ENCODE measurements at places on chromosomes 7 and 10.
A peak's percentile ranks its signal among the peaks of the same experiment; 100 is the strongest.

GRCh38 chr10:114392112-114392835, 12.0 kb downstream of the AFAP1L2 start:
- DNase-seq, result no peak

GRCh38 chr7:55044371-55044717, 25.5 kb downstream of the EGFR start:
- DNase-seq, result no peak

GRCh38 chr10:33402220-33403073, 68.0 kb upstream of the NRP1 start:
- no peak for DNase-seq

DNA sequence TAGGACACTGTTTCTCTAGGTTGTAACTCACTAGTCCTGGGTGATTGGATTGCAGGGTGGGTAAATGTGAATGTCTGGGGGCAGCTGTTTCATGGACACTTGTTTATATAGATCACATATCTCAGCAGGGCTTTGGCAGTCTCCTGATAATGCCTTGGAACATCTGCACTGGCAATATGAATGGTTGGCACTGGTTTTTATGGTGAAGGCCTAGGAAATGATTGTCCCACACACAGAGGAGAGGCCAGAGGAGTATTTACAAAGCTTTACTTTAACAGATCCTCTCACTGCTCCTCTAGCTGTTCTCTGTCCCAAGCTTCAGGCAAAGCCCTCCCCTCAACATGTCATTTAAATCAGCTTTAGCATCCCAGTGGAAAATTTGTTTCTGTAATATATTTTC, 171.3 kb upstream of the STEAP4 start:
- no peak for DNase-seq

GRCh38 chr7:14754631-14755030, 147.9 kb downstream of the DGKB start:
- DNase-seq, result no peak

DNA sequence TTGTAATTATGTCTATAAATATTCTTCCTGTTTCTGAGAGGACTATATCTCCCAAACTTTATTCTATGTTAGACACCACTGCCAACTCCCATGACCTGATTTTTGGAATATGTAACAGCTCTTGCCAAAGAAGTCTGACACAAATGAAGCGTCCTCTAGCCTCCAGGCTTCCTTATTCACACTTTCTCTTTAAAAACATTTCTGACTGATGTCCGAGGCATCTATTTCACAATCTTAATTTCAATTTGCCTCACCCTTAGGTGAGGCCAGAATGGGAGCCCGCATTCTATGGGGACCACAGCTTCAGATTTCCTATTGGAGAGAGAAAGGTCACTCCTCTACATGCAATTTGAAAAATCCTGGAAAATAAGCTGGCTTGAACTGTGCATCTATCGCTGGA, 873.2 kb downstream of the GATA3 start:
- no peak for DNase-seq

- no peak for DNase-seq
Measured at GRCh38 chr10:19825700-19826099, 9.5 kb downstream of the PLXDC2 start.

- DNase-seq, result no peak
Measured at GRCh38 chr7:7104971-7105370, 77.4 kb upstream of the C1GALT1 start.

DNA sequence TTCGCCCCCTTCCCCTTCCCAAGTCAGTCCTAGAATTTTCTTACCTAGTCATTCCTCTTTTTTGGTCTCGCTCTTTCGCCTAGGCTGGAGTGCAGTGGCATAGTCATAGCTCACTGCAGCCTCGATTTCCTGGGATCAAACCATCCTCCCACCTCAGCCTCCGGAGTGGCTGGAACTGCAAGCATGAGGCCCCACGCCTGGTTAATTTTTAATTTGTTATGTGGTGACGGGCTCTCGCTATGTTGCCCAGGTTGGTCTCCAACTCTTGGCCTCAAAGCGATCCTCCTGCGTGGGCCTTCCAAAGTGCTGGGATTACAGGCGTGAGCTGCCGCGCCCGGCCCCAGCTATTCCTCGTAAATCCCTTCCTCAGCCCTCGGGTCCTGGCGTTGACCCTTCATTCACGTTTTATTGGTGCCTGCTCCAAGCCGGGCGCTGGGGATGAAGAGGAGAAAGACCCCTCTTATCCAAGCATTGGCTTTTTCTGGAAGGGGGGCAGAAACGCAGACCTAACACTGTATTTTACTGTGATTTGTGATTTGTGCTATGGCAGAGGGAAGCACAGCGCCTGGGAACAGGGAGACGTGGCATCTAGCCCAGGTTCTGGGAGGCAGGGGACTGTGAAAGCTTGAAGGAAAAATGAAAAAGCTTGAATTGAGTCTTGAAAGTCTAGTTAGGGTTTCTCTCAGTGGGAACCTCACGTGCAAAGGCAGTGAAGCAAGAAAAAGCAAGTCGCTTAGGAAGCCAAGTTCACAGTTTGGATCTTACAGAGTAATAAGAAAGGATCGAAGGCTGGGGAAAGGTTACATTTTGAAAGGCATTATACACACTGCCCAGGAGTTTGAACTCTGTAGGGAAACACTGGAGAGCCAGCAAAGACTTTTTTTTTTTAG, 516 bp downstream of the ZNHIT1 start:
- DNase-seq, result no peak

DNA sequence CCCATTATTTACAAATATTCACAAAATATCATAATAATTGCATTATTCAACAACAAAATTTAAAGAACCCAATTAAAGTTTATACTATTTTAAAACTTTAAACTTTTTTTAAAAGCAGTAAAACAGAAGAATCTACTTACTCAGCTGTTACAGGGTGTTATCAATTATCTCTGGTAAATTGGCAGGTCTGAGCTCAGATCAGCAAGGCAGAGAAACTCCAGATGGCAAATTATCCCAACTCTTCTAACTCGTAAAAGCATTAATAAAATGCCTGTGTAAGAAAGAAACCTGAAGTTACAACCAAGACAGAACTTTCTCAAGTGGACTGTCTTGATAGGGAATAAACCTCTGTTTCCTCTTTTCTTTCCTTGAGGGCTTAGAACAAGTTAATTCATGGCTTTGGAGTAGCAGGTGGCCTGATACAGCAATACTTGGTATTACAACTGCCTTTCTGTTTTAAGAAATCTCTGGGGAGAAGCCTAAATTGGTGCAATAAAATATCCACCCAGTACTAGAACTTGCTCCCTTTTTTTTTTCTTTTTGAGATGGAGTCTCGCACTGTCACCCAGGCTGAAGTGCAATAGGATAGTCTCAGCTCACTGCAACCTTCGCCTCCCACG, 275.3 kb upstream of the MKLN1 start:
- DNase-seq, result no peak

DNA sequence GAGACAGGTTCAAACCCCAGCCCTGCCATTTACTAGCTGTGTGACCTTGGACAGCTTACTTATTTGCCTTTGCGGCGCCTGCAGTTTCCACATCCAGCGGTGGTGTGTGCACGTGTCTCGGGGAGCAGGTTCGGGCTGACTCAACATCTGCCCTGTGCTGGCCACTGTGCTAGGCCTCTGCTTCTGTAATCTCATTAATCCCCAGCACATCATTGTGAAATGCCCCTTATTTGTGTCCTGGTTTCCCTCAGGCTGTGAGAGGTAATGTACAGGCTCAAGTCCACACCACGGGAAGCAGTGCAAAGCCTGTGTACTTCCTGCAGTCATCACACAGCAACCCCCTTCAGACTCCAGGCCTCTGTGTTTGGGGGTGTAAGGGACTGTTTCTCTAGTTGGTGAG, 285.7 kb downstream of the RPS24 start:
- no peak for DNase-seq

GRCh38 chr10:128296253-128297007, 170.2 kb upstream of the MKI67 start:
- DNase-seq, result no peak

GRCh38 chr7:93933156-93933555, 11.6 kb downstream of the GNG11 start:
- no peak for DNase-seq

DNA sequence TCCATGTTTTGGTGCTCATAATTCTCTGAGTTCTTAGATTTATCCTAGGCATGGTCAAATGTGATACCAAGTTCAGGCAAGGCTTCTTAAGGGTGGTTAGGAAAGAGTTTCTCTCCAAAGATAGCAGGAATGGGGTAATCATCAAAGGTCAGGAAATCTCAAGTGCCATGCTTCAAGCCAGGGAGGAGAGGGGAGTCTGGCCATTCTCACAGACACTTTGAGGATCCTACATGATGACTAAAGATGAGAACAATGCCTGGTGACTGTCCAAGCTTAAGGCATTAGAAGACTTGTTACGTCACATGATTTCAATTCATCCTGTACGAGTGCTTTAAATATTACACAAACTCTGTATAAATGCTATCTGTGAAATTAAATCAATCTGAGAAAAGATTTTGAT, 59.4 kb downstream of the POM121L12 start:
- DNase-seq, result no peak

GRCh38 chr10:48737886-48738285, 53.2 kb downstream of the WDFY4 start:
- DNase-seq, result no peak

DNA sequence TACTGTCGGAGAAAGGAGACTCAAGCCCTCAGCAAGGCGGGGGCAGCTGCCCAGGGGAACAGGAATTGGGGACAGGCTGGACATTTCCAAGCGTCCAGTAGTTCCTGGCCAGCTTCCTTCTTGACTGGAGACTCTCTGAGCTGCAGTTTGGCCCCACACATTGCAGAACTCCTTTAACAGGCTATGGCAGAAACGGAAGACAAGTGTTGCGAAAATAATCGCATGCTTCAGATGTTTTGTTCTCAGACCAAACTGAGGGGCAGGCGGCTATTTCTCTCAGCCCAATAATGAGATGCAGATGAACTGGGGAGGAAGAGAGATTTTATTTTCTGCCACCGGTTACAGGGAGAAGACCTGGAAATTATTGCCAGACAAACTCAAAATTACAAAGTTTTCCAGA, 88.0 kb upstream of the PFKP start:
- no peak for DNase-seq

DNA sequence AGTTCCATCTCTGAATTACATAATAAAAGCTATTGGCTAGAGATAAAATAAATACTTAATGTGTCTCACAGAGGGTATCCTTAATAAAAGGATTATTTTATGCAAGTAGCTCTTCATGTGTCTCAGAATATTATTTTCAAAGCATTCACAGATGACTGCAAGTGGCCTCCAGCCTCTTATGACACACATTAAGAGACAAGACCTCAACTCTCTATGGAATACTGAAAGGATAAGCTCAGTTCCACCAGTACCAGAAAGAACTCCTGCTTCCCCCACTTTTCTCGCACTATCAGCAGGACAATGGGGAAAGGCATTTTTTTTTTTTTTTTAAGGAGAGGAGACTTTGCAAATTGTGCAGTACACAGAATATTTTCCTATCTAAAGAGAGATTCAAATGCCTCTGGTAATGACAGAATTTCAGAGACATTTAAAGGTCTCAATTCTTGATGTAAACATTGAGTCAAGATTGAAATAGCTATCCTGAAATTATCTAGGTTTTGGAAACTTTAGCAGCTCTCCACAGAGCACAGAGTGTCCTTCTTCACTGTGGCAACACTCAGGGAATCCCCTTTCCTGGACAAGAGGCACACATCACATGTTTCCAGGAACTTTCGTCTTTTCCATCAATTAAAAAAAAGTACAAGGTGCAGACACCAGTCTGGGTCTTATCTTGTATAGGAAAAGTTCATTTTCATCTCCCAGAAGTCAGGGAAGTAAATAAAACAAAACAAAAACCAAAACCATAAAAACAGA, 122.0 kb upstream of the ANK3 start:
- DNase-seq, result no peak

GRCh38 chr7:105775580-105775979, 100.8 kb downstream of the ATXN7L1 start:
- no peak for DNase-seq

- peak; percentile 42 for DNase-seq
Measured at GRCh38 chr10:47165711-47166404, 134.1 kb upstream of the GDF10 start.

DNA sequence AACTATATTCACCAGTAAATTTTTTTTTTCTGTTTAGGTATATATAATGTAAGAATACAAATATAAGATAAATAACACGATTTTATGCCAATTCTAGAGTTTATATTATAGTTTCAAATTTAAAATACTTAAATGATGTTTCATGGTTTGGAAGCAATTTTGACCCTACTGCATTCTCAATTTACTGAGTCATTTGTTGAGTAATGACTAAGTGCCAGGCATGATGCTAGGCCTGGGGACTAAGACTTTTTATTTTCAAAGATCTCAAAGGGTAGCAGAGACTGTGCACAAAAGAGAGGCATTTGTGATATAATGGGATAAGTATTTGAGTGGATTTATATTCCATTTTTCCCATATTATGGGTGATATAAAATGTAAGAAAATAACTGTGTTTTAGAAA, 78.9 kb upstream of the SMIM30 start:
- no peak for DNase-seq

GRCh38 chr7:151406051-151406875, 3.6 kb downstream of the WDR86 start:
- no peak for DNase-seq

DNA sequence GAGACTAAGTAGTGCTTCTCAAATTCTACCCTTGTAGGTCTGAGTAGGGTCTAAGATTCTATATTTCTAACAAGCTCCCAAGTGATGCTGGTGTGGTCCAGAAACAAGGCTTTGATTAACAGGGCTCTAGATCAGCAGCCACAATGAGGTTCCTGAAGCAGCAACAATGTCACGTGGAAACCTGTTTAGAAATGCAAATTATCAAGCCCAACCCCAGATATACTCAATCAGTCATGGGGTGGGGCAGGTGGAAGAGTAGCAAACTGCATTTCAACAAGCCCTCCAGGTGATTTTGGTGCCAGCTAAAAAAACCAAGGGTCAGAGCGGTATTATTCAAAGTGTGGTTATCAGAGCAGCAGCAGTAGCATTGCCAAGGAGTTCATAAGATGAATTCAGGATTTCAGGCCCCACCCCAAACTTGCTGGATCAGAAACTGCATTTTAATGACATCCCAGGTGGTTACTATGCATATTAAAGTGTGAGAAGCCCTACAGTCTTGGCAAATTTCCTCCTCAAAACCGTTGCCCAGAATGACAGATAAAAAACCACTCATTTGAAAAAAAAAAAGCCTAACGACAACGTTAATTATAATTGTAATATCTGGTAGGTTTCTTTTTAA, 199.2 kb downstream of the AHR start:
- no peak for DNase-seq

DNA sequence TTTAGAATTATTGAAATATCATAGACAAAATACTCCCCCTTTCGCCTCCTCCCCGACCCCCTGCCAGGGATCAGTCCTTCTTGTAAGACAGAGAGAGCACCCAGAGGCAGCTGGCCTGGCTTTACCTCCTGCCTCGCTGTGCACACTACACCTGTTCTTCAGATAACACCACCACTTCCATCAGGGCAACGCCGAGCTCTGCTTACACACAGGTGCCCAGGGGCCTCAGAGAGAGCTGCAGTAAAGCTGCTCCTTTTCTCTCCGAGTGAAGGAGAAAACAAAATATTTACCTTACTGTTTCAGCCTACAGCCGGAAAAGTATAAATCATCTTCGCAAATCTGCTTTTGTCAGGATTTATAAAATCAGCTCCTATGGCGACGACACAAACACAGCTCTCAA, 80.7 kb downstream of the HIPK2 start:
- DNase-seq, result no peak

GRCh38 chr10:117442521-117442920, 67.3 kb upstream of the PDZD8 start:
- no peak for DNase-seq

- no peak for DNase-seq
Measured at GRCh38 chr7:149704507-149704906, 68.9 kb downstream of the ZNF467 start.

- no peak for DNase-seq
Measured at GRCh38 chr7:150407588-150408392, 28.7 kb downstream of the ZNF775 start.

GRCh38 chr10:86744067-86744725, 12.2 kb upstream of the BMPR1A start:
- no peak for DNase-seq
